ENCODE measurements at places on chromosomes 12 and 14.

DNA sequence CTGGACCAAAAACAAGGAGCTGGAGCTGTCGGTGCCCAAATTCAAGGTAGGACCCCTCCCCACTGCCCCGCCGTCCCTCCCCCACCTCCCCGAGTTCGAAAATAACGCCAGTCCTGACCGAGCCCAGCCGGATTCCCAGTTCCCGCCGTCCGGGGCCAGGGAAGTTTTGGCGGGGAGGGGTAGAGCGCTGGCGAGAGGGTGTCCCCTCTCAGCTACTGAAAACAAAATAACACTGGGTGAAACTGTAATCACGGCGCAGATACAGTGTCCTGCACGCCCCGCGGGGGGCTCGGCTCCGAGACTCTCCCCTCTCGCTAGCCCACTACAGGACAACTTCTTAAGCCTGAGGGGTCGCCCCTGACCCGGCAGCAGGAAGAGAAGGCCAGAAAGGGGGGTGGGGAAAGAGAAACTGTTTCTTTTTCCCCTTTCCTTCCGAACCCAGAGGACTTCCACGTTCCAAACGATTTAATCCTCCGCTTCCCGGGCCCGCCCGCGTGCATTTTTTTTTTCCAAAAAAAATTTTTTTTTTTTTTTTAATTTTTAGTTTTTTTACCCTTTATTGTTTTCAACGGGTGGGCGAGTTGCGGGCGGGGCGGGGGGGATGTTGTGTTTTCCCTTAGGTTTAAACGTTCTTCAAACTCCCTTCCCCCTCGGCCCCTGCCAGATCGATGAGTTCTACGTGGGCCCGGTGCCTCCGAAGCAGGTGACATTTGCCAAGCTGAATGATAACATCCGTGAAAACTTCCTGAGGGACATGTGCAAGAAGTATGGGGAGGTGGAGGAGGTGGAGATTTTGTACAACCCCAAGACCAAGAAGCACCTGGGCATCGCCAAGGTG is 1.6 kb downstream of the SETD1B start:
- no peak for DNase-seq

DNA sequence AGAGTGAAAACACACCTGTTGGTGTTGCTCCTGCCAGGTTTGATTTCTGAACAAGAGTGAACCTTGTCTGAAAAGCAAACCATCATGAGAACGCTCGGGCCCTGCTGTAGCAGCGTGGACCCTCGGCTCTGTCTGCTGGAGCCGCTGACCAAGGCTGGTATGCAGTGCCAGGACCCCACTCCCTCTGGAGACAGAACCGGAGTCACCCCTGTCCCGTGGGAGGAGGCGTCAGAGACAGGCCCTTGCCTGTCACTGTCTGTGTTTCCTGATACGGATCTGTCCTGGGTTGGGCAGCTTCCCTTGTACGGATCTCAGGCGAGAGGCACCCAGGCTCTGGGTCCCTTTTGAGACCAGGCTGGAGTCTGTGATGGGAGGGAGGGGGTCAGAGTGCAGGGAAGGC is 111.6 kb downstream of the ADGRD1 start:
- DNase-seq, result no peak

DNA sequence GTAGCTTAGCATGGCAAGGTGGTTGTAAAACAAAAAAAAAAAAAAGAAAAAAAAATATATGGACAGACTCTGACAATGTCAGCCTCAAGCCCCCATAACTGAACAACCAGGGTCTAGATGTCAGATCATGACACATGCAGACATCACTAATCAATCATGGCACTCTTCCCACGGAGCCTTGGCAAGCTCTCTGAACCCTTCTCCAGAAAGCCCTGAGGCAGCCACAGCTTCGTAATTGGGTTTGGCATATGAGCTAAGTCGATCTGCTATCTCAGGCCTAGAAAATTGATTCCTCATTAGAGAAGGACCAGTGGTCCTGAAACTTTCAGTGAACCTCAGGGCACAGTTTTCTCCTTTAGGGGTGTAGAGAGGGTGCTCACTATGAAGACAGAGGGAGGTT is 112.2 kb downstream of the GPR135 start:
- no peak for DNase-seq

DNA sequence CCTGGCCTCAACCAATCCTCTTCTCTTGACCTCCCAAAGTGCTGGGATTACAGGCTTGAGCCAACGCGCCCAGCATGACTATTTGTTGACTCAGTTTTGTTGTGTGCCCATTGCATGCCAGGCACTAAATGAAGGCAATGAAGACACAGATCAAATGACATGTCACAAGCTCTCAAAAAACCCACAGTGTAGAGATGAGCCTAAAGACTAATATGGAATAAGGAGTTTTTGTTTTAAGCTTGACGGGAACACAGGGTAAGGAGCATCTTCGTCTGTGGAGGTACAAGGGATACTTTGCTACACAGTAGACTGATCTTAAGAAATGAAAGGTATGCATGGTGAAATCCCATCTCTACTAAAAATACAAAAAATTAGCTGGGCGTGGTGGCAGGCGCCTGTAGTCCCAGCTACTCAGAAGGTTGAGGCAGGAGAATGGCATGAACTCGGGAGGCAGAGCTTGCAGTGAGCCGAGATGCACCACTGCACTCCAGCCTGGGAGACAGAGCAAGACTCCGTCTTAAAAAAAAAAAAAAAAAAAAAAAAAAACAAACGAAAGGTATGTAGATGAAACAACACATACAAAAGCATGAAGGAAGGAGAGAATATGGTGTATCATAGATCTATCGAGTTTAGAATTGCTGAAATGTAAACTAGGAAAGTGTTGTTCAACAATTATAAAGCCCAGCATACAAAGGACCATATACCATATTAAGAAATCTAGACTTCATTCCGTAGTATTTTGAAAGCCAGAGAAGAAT is 122.1 kb upstream of the PTPRB start:
- no peak for DNase-seq

- DNase-seq, result no peak
These were observed 162.2 kb upstream of the ALG10B start for GRCh38 chr12:38154096-38155019.

DNA sequence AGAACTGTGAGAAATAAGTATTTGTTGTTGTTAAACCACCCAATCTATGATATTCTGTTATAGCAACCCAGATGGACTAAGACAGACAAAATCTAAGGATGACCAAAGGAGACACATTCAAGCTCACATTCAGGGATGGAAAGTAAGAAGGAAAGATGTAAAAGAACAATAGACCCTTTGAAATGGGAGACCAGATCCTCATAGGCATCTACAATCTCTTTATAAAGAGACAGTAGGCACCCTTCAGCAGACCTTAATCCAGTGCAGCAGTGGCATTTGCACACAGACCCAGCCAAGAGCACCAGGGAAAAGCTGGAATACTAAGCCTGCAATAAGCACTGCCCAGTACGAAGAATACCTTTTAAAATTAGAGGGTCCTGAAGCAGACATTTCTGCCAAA is 132.7 kb downstream of the KLHL28 start:
- DNase-seq, result no peak

DNA sequence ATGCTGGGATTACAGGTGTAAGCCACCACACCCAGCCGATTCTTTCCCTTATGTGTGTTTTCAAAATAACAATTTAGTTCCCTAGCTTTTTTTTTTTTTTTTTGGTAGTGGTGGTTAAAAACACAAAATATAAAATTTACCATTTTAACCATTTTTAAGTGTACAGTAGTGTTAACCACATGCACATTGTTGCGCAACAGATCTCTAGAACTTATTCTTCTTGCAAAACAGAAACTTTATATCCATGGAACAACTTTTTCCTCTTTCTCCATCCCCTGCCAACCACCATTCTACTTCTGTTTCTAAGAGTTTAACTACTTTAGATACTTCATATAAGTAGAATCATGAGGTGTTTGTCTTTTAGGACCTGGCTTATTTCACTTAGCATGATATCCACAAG is 1.1 kb upstream of the NDUFA12 start:
- DNase-seq, result peak; percentile 50

- DNase-seq, result no peak
These were observed 77.8 kb downstream of the HSD17B6 start for GRCh38 chr12:56840922-56841321.

DNA sequence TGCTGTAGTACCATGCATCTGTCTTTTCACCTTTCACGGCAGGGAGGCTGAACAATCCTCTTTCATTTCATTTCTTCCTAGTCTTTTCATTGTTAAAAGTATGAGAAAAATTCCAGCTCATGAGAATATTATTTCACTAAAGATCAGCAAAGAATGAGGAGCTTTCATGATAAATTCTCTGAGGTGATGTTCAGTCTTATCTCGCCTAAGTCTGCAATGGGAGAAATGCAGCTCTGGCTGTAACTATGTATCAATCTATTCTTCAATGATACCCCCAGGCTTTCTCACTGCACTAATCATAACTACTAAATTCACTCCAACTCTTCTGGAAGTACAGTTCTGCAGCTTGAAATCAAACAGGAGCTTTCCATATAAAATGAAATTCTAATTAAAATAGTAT is 15.7 kb downstream of the FOXG1 start:
- no peak for DNase-seq

DNA sequence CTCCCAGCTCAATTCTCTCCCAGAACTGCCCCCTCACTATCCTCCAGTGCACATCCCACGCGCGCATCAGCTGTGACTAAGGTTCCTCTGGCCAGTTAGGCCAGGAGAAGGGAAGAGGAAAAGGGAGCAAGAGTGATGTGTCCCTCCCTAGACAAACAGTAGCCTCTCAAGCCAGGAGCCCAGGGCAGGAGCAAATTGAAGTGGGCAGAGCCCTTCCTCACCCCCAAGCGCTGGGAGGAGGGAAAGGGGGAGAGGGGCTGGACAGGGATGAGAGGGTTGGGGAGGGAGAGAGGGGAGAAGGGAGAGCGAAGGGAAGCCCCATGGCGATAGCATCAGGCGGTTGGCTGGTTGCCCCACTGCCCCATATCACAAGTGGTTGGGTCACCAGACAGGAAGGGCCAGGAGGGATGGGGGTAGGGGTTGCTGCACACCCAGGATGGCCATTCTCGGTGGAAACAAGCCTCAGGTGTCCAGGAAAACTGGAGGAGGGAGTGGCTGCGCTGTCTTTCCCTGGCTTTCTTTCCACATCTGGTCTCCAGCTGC is 1.1 kb downstream of the CD63 start:
- no peak for DNase-seq

GRCh38 chr12:56286044-56286830 is 13.9 kb downstream of the CS start:
- no peak for DNase-seq

DNA sequence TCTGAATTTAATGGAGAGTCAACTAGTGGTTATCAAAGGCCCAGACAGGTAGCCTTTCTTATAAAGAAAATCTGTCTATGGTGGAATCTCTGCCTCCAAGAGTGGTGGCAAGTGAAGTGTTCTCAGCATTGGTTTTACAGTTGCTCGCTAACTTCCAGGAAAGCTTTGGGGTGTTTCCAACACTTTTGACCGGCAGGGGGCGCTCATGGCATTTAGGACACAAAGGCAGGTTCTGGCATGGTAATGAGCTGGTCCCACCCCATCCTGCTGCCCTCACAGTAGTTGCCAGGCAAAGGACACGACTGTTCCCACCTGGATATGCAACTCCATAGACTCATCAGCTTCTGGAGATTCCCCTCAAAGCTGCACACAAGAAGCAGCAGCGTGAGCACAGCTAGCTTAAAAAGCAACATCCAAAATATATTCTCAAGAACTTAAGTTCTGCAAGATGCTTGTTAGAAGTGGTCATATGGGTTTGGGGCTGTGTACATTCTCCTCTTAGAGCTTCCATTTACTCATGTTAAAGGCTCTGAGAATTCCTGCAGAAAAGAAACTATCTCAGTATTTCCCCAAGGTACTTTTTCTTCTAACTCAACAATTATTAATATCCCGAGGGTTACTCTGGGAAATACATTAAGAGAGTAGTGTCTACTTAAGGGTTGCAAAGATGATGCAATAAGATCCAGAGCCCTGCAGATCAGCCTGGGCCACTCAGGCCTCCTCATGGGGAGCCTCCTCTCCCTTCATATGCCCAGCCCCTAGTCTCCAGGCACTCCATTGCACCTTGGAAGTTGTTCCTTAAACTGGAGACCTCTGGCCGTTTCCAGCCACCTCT is 14.8 kb downstream of the PROX2 start:
- peak; percentile 74 for DNase-seq

DNA sequence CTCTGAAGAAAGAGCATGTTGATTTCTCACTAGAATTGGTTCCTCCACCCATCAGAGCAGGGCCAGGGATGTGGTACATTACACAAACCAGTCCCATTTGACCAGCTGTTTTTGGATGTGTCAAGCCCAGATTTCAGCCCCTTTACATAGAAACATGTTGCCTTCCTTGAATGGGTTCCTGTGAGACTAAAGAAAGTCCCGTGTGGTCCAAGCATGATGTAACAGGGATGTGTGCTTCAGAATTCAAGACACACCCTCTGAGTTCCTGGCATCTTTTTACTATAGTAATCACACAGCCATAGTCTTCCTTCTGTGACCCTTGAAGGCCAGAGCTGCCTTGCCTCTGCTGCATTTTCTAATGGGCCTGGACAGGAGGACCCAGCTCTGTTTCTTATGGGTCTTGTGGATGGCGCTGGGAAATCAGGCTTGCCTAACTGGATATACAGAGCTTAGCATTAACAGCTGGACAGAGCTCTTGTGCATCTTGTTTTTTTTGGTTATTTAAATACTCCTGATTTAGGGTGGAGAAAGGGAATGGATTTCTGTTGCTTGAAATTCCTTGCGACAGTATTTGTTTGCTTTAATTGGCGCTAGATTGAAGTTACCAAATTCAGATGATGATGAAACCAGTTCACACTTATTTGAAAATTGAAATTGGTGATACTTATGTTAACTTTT is 341.0 kb downstream of the ZFP36L1 start:
- no peak for DNase-seq

- DNase-seq, result no peak
These were observed 274.4 kb upstream of the USP15 start for GRCh38 chr12:61985830-61986229.

DNA sequence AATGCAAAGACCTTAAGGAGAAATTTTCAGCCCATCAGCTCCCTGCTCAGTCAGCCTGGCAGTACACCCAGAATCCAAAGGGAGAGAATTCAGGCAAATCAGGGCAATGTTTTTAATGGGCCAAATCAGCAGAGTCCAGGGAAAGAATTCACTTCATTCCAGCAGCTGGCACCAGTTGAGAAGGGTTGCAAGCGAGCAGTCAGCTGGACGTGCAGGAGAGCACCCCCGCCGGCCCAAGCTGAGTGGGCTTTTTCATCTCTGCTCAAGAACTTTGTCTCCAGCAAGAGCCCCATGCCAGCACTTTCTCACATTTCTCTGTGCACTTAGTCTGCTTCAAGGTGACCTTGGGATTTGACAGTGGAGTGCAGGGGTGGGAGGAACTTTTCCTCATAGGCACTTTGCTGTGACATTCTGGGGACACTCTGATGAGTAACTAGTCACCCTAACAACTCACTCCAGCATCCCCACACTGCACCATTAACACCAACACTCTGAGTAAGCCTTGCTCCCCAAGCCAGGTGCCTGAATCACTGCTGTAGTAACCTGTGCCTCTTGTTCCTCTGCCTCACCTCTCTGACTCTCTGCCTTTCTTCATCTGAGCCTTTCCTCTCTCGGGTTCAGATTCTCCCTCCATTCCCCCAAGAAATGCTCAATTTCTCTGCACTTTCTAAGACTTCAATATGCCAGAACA is 2.2 kb downstream of the ENDOU start:
- DNase-seq, result no peak

- no peak for DNase-seq
These were observed 650 bp downstream of the LLPH start for GRCh38 chr12:66129934-66130266.

Measured in AML-193 (cell line).